ENCODE measurements at places on chromosomes 4 and X.

DNA sequence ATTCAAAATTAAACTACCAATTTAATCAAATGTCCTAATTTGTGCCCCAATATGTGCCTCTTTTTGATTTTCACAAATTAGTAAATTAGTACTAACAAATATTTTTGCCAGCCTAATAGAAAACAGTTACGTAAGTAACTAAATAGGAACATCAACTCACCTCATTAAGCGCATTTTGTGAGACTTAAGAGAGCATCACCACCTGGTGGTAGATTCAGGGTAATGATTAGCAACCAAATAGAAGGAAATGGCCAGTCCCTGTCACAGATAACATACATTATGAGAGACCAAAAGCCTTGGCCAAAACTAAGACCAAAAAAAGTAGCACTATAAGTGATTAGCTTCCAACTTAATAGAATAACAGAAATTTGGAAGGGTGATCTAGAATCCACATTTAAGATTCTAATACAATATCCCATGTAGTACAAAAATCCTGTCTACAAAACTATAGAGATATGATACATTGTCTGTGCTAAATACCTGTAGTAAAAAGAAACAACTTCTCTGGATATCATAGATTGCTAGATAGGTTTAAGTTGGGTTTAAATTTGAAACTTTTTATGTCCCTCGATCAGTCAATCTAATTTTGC lies 46.7 kb downstream of the C4orf46 start:
- no peak for DNase-seq

GRCh38 chr4:7631288-7632014 lies 196.7 kb upstream of the PSAPL1 start:
- DNase-seq, result no peak

DNA sequence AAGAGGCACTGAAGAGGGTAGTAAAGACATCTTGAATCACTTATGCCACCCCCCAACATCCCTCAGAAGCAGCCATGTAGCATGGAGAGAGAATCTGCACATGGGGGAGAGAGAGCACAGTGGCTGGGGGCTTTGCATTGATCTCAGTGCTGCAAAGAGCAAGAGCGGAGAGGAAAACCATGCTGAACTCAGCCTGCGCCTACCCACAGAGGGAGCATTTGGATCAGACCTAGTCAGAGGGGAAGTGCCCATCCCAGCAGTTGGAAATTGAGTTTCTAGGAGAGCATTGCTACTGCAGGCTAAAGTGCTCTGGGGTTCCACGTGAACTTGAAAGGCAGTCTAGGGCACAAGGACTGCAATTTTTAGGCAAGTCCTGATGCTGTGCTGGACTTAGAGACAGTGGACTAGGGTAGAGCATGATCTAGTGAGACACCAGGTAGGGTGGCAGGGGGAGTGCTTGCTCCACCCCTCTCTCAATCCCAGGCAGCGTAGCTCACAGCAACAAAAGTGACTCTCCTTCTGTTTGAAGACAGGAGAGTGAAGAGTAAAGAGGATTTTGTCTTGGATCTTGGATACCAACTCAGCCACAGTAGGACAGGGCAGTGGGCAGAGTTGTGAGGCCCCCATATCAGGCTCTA lies 9.0 kb upstream of the PROM1 start:
- no peak for DNase-seq

DNA sequence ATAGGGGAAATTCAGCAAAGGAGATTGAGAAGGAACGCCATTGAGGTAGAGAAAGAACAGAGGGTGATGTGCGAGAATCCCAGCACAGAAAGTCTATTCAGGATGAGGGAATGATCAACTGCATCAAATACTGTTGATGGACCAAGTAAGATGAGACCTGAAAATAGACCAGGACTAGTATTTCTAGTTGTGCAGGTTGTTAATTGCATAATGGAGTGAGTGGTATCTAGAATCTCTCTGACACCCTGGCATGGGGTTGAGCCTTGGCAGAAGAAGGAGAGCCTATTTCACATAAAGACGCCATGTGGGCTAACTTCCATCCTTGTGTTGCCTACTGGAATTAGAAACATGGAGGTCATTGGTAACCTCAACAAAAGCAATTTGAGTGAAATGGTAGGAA lies 135.6 kb downstream of the TMEM164 start:
- DNase-seq, result no peak

- DNase-seq, result no peak
Measured at GRCh38 chr4:120720354-120720934, 202.1 kb downstream of the PRDM5 start.

DNA sequence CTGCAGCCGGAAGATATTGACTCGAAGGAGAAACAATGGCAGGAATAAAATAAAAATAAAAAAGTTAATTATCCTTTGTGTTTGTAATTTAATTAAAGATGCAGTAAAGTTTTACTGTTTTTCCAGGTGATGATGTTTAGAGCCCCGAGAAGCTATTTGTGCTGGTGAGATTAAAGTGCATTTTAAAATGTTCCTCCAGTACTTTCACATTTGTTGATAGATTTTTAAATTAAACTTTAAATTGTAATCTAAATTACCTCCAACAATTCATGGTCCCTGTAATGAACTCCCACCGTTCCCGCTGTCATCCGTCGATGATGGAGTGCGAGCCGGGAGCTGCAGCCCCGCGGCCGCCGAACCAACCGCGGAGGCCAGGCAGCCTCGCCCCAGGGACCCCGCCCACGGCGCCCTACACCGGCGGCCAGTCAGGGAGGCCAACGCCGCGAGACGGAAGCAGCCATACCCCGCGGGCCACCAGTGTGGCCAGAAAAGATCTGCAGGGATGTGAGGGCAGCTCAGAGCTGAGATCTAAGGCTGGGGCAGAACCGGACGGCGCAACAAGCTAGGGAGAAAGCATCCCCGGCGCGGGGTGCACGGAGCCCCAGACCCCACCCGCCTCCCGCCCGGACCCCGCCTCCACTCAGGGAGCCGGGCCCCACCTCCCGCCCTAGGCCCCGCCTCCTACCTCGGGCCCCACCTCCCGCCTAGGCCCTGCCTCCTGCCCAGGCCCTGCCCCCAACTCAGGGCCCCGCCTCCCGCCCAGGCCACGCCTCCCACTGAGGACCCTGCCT lies 104.0 kb downstream of the FAM53A start:
- DNase-seq, result peak; percentile 82

- no peak for DNase-seq
Measured at GRCh38 chr4:7156328-7156727, 36.0 kb upstream of the SORCS2 start.

- DNase-seq, result peak; percentile 28
Measured at GRCh38 chrX:71181558-71181909, 36.9 kb downstream of the NLGN3 start.

DNA sequence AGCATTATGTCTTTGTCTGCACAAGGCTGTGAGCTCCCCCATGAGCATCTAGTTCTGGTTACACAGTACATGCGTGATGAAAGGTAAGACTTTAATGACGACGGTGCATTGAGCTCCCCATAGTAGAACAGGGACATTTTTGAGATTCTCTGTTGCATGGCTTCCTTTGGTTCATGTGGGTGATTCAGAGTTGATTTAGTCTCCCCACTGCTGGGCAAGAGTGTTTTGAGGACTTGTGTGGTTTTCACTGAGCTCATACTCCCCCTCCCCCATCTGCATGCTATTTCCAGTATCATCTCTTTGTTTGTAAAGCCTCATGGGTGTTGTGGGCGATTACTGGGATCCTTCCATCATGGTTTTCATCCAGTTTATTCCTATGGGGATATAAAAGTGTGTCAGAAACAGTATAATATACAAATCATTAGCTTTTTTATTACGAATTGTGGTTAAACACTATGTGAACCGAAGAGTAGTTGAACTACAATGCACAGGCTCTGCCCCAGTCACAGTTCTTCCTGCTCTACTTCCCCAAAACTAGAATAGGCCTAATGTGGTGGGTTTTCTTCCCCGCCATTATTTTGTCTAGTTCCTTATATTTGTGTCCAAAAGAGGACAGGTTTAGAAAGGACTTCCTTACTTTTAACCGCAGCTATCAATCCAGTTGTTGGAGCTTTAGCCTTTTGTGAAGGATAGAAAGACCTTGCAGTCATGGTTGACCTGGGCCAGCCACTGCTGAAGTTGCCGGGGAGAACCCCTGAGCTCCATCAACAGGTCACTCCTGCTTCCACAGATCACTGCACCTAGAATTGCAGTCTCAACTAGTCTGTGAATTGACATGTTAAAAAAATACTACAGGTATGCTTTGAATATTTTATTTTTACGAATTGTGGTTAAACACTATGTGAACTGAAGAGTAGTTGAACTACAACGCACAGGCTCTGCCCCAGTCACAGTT lies 30.4 kb downstream of the KIT start:
- DNase-seq, result no peak

GRCh38 chr4:55398966-55399365 lies 3.2 kb downstream of the TMEM165 start:
- DNase-seq, result no peak

DNA sequence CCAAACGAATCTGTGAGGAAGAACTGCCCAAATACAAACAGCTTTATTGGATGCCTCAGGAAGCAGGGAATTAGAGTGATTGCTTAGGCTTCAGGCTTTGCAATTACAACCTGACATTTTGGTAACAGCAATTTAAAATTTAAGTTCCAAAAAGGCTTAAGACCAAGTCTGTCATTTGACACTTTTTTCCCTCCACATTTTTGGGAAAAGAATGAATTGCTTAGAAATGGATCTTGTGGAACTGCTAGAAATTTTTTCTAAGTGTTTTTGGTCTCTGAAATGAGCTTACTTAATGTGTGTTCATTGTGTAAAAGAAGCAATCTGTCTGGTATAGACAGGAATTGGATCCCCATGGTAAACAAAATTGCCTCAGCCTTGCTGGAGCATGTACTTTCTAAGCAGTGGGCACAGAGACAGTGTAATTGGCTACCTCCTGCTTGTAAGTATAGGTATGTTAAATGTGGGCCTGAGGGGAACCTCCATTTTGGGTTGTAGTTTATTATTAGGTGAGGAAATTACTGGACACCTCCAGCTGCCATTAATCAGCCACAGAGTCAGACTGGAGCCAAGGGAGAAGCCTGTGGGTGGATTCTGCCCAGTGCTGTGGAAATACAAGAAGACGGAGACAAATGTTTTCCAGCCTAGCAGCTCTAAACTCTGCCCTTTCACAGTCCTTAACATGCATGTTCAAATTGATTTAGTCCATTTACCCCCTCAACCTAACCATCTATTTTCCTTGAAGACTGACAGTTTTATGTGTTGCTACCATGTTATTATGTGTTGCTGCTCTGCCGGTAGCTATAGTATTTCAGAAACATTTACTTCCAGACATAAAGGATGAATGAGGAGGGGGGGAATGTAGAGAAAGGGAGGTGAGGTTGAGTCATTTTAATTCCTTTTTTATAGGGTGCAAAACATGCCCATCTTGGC lies 473.0 kb downstream of the SPRY1 start:
- no peak for DNase-seq

DNA sequence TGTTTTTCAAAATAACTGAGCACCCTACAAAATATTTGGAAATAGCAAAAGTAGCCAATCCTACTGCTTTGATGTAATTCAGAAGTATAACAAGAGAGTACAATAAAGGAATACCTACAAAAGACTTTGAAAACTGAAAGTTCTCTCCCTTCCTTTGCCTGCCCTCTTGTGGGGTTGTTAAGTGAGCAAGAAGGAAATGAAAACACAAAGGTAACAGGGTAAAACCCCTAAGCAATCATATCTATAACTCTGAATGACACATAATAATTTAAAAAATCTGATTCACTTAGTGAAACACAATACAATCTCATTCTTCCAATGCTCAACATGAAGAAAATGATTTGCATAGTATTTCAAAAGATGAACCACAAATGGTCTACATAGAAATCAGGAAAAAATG lies 98.2 kb downstream of the FRYL start:
- DNase-seq, result no peak

DNA sequence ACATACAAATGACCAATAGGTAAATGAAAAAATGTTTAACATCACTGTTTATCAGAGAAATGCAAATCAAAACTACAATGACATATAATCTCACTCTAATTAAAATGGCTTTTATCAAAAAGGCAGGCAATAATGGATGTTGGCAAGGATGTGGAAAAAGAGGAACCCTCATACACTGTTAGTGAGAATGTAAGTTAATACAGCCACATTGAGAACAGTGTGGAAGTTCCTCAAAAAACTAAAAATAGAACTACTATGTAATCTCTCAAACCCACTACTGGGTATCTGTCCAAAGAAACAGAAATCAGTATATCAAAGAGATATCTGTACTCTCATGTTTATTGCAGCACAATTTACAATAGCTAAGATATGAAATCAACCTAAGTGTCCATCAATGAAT lies 165.9 kb upstream of the HHIP start:
- DNase-seq, result no peak

DNA sequence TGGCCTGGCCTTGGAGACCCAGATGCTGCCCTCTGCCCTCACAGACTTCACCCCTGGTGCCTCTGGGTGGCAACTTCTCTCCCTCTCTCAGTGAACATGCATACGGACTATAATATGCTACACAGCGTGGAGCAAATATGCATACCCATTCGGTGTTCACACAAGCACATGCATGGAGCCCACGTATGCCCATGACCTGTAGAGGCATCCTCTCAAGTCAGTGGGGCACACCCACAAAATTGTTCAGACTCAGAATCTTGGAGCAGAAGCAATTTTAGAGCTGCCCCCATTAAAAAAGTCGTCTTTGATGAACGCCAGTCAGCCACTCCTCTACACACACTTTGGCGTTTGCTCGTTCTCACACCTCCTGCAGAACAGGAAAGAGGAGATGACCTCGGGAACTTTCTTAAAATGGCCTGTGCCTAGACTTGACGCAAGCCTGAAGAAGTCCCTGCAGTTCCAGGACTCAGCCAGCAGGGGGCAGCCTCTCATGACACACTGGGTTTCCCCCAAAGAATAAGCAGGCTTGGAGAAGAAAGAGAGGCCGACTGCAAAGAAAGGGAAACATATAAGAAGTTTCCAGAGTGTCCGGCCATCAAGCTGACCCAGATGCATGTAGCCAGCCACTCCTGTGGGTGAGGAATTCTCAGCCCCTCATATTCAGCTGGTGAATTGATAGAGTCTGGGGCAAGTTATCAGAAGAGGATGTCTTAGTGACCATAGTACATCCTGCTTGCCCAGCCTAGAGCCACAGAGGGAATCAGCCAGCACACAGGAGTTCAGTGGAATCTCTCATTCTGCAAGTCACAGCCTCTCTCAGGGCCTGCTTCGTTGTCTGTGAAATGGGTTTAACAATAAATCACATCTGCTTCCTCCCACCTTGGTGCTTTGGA lies 17.3 kb downstream of the APLN start:
- peak; percentile 61 for DNase-seq
